ENCODE measurements at places on chromosomes 5 and 9. TPM values are rescaled to one million over a fixed set of nuclear protein-coding genes. Genes with fewer than 3 reads are reported as not detected.

Gene WDR38
- not detected for polyA plus RNA-seq

Gene PDLIM4
- polyA plus RNA-seq, result 15.9 TPM

Gene ATP10B
- 4.2 TPM for polyA plus RNA-seq

Gene QRFP
- polyA plus RNA-seq, result not detected

Gene OR13D1
- not detected for polyA plus RNA-seq

Gene EQTN
- polyA plus RNA-seq, result not detected

Gene GRM6
- polyA plus RNA-seq, result not detected

Gene SV2C
- polyA plus RNA-seq, result 0.53 TPM

Gene DPYSL3
- polyA plus RNA-seq, result 389 TPM

Gene SLC12A7
- 80.0 TPM for polyA plus RNA-seq

Gene NAIP
- polyA plus RNA-seq, result 2.0 TPM

Gene PTAR1
- polyA plus RNA-seq, result 8.9 TPM

Gene PPP2R2B
- polyA plus RNA-seq, result 36.2 TPM

Gene IL9
- not detected for polyA plus RNA-seq

Gene BRINP1
- polyA plus RNA-seq, result 25.0 TPM

Gene ZER1
- 96.5 TPM for polyA plus RNA-seq

Gene RNF208
- polyA plus RNA-seq, result 84.7 TPM

Gene ERAP2
- polyA plus RNA-seq, result 5.7 TPM

Gene C9orf50
- polyA plus RNA-seq, result 3.5 TPM

Gene MLANA
- polyA plus RNA-seq, result not detected

Gene GBA2
- polyA plus RNA-seq, result 56.0 TPM

Gene SYNPO
- 50.7 TPM for polyA plus RNA-seq

Gene LHX3
- 1.6 TPM for polyA plus RNA-seq

Gene PCDH12
- 3.0 TPM for polyA plus RNA-seq

Gene ACTBL2
- not detected for polyA plus RNA-seq

Gene CMBL
- polyA plus RNA-seq, result 86.0 TPM

Gene PTGR1
- polyA plus RNA-seq, result 15.7 TPM

Gene SPINK6
- not detected for polyA plus RNA-seq

Gene PLEKHG4B
- 23.0 TPM for polyA plus RNA-seq

Gene SLC34A1
- not detected for polyA plus RNA-seq

Gene GHR
- 0.20 TPM for polyA plus RNA-seq

Gene IL4
- polyA plus RNA-seq, result not detected

Gene MYORG
- 13.5 TPM for polyA plus RNA-seq

Gene FAM221B
- polyA plus RNA-seq, result not detected

Gene PCDHA7
- 0.25 TPM for polyA plus RNA-seq

Gene SLC24A2
- 9.2 TPM for polyA plus RNA-seq

Gene SEMA6A
- polyA plus RNA-seq, result 34.2 TPM

Gene PCDHGA9
- 3.2 TPM for polyA plus RNA-seq

Gene WDR31
- polyA plus RNA-seq, result 7.2 TPM

Gene SLCO4C1
- polyA plus RNA-seq, result 0.12 TPM

Gene TMEM171
- 2.1 TPM for polyA plus RNA-seq

Gene ADCY2
- polyA plus RNA-seq, result 85.6 TPM

Gene RANBP3L
- 2.5 TPM for polyA plus RNA-seq

Gene POU5F2
- polyA plus RNA-seq, result not detected

Gene FAM169A
- 2.8 TPM for polyA plus RNA-seq

Gene SLC36A1
- polyA plus RNA-seq, result 6.8 TPM

Gene TMEM250
- 36.6 TPM for polyA plus RNA-seq

Gene TRIM7
- polyA plus RNA-seq, result 0.22 TPM

Gene DIAPH1
- 87.8 TPM for polyA plus RNA-seq

Gene CBY3
- not detected for polyA plus RNA-seq

Gene IL7R
- polyA plus RNA-seq, result 0.34 TPM

All from brain (organoid and tissue), 16 donors.